ENCODE measurements at places on chromosomes 1 and 21.
A peak's percentile ranks its signal among the peaks of the same experiment; 100 is the strongest.

GRCh38 chr1:53368314-53369033 is 40.6 kb upstream of the LRP8 start:
- DNase-seq, result no peak

- peak; percentile 98 for DNase-seq
Measured at GRCh38 chr21:27423038-27423437, 456.1 kb upstream of the ADAMTS5 start.

DNA sequence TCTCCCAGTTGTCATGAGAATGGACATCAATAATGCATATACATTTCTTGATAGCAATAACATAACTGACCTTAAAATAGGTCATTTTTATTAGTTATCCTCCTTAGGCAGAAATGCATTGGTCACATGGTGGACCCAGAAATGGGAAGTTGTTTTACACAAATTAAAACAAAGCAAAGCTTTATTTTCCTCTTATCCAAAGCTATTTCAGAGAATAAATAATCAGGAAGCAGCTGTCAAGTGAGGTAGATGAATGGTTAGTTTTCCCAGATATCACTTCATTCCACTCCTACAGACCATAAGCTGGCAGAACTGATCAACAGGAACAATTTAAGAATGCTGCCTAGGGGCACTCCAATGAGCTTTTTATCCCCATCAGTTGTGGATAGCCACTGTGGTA is 16.0 kb upstream of the OLIG1 start:
- no peak for DNase-seq

GRCh38 chr1:221206076-221206475 is 326.8 kb downstream of the HLX start:
- no peak for DNase-seq

GRCh38 chr21:46401186-46401910 is 57.3 kb upstream of the DIP2A start:
- DNase-seq, result no peak

- no peak for DNase-seq
Measured at GRCh38 chr1:43063394-43064219, 104.9 kb upstream of the SLC2A1 start.

- DNase-seq, result no peak
Measured at GRCh38 chr1:235852887-235853286, 13.8 kb downstream of the LYST start.

- no peak for DNase-seq
Measured at GRCh38 chr1:200369706-200370105, 40.1 kb downstream of the ZNF281 start.

DNA sequence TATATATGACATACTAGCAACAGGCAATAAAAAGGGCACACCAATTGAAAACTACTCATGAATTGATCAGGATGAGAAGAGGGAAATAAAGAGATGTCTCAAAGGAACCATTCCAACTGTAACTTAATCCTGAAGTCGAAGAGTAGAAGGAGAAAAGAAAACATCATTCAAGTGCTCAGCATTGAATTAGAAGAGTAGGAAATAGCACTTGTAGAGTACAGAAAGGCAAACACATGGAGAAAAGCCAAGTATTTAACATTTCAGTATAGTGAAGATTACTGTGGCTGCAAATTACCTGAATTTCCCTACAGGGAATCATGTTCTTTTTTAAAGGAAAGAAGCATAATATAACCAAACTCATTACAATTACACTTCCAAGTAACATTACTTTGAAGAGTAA is 205.0 kb downstream of the KCTD3 start:
- no peak for DNase-seq

DNA sequence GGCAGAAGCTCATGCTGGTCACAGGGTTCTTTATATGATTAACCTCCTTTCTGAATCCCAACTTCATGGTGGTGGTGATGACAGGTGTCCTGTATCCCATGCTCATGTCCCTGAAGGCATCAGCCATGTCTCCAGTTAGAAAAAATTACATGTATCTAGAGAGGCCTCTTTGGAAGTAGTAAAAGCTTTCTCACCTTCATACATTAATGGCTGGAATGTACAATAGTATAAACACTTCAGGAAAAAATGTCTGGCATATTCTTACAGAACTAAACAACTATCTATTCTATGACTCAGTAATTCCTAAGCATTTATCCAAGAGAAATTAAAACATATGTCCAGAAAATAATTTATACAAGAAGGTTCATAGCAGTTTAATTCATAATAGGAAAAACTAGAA is 34.0 kb downstream of the ADAM30 start:
- DNase-seq, result no peak

- peak; percentile 39 for DNase-seq
Measured at GRCh38 chr1:208172423-208173145, 71.6 kb downstream of the PLXNA2 start.

DNA sequence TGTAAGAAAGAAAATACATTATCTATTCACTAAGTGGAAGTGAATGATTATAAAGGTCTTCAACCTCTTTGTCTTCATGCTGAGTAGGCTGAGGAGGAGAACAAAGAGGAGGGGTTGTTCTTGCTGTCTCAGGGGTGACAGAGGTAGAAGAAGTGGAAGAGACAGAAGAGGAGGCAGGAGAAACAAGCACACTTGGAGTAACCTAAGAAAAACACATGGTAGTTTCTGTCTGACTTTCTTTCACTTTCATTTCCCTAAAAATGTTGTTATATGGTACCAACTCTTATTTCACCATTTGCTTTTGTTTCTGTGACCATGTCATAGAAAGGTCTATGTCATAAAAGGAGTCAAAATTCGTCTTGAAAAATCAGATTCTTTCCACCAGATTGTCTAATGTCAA is 696.6 kb upstream of the BRINP3 start:
- DNase-seq, result peak; percentile 54

DNA sequence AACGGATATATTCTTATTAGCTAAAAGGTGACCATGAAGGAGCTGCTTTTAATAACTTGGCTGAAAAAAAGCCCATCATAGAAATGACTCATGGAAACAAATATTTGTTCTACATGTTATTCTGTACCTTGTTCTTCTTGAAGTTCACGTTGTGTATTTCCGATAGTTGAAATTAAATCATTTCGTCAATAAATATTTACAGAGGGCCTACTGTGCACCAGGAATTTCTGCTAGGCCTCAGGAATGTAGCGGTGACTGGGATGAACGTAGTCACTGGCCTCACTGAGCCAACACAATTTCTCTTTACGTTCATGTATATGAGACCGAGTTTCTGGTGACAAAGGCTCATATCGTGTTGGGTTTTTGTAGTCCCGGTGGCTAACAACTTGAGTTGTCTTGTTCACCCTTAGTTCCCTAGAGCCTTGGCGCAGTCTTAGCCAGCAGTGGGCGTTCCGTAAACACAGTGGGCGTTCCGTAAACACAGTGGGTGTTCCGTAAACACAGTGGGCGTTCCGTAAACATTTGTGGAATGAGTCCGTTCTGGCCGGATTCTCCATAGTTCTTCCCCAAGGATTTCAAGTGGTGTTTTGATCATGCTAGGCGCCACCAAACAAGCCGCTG is 53.2 kb upstream of the VAMP3 start:
- no peak for DNase-seq

- no peak for DNase-seq
Measured at GRCh38 chr1:93576346-93576745, 105.3 kb downstream of the BCAR3 start.

DNA sequence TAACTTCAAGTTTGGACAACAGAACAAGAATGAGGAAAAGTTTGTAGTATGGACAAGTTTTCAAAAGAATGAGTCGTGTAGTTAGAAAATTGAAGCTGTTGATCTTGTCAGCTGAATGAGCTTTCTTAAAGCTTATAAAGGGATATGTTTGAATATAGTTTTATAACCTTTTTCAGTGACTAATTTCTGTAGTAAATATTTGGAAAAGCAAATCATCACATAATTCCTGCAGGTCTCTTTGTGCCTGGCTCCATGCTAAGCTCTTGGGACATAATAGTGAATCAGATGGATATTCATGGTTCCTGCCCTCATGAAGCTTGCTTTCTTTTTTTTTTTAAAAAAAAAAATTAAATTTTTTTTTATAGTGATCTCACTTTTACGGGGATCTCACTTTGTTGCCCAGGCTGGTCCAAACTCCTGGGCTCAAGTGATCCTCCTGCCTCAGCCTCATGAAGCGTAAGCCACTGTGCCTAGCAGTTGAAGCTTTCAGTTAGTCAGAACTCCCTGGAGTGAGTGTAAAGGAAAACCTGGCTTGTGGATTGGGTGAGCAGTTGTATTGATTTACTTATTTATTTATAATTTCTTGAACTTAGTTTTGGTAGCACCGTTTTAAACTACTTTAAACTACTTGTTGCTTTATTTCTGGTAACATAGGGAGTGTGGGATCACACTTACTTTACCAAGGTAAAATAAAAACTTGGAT is 15.5 kb downstream of the DYRK1A start:
- no peak for DNase-seq

DNA sequence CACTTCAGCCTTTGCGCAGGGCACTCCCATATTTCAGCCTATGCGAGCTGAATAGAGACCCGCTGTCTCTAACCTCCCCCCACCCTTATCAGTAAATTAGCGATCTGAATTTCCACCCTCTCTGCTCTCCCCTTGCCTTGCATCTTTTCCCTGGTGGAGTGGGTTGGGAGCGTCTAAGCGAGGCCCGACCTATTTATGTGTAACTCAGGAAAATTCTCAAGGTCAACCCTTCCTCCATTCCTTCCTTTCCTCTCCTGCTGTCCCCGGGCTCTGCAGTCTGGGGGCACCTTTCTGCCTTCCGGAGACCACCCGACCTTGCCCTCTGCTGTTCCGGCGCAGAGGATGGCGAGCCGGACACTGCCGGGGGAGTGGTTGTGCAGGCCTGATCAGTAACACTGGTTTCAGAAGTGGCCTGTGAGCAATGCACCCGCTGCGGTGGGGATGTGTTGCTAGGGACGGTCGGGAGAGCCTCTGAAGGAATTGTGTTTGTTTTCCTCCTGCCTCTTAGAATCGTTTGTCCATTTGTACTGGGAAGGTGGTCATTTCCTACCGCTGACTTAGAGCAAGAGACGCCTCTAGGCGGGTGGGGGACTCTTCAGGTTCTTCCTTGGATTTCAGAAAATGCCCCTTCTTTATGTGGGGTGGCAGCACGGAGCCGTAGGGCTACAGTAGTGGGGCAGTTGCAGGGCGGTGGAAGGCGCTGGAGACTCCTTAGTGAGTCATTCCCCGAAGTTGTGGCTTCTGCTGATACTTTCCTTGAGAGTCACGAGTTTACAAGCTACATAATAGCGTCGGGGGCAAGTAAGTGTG is 513 bp downstream of the MGST3 start:
- peak; percentile 83 for DNase-seq

GRCh38 chr1:243956450-243956849 is 94.6 kb upstream of the ZBTB18 start:
- DNase-seq, result no peak

DNA sequence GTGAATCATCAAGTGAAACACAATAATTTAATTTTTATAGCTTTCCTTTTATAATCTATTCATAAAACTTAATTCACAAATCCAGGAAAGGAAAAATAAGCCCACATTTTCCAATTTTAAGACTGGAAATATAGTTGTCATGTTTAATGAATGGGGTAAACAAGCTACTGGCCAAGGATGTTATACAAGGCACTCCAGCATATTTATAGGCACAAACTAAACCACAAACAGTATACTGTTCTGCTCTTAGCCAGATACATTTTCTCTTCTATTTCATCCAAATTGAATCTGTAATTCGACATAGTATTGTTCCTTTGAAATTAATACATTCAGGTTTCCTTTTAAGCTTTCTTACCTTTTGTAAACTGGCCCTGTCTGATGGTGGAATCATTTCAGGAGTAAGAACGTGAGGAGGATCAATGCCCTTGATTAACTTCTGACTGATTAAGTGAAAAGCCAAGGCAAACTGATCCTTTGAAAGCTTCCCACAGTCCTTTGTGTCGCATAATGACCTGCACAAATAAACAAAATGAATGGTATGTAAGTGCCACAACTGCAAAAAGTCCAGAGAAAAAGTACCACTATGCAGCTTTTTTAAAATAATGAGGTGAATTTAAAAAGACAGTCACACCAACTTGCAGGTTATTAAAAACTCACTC is 74.4 kb downstream of the EPS15 start:
- DNase-seq, result no peak

DNA sequence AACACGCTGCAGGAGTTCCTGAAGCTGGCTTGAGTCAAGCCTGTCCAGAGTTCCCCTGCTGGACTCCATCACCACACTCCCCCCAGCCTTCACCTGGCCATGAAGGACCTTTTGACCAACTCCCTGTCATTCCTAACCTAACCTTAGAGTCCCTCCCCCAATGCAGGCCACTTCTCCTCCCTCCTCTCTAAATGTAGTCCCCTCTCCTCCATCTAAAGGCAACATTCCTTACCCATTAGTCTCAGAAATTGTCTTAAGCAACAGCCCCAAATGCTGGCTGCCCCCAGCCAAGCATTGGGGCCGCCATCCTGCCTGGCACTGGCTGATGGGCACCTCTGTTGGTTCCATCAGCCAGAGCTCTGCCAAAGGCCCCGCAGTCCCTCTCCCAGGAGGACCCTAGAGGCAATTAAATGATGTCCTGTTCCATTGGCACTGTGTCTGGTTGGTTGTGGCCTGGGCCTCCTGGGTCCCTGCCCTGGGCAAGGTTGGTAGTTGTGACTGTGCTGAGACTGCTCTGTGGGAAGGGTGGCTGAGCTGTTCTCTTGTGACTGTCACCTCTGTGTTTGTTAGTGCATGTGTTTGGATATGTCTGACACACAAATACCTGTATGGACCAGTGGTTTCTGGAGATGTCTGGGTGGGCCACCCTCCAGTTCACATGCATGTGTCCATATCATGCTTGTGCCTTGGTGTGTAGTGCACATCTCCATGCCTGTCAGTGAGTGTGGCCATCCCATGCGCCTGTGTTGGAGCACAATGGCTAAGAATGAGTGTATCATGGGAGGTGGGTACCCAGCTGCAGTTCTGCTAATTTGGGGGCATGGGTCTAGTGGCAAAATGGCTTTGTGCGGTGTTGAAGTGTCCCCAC is 1.4 kb downstream of the SH3BGRL3 start:
- DNase-seq, result no peak

DNA sequence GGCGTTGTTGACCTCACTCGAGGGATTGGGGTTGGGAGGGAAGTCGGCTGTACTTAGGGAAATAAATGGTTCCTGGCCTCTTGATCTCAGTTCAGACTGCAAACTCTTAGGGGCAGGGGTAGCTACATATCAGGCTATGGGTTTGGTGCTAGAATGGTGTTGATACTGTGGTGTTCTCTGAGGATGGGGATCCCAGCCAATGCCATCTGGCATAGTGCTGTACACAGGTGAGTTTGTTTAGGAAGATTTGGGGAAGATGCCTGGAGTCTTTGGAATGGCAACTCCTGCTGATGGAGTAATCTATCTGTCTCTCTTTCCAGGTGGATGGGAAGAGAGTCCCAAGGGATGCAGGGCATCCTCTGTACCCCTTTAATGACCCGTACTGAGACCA is 14.3 kb upstream of the NASP start:
- no peak for DNase-seq

- DNase-seq, result no peak
Measured at GRCh38 chr1:18020021-18020817, 87.4 kb upstream of the IGSF21 start.

DNA sequence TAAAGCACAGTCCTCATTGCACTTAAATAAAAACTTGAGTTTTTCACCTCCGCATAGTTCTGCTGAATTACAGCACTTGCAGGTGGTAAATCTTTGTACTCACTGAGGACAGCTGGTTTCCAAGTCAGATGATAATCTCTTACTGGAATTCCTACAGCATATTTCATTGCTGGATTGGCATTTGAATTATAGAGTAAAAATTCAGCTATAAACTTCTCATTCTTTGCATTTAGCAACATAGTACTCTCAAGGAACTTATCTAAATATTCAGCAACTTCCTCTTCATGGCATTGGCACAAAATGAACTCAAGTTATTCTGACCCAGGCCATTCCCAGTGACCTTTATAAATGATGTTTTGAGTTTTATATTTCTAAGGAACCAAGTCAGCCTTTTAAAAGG is 23.4 kb downstream of the GORAB start:
- DNase-seq, result peak; percentile 35

Data from fibroblast of lung (primary cell).